ENCODE measurements at places on chromosomes 3 and 15.

DNA sequence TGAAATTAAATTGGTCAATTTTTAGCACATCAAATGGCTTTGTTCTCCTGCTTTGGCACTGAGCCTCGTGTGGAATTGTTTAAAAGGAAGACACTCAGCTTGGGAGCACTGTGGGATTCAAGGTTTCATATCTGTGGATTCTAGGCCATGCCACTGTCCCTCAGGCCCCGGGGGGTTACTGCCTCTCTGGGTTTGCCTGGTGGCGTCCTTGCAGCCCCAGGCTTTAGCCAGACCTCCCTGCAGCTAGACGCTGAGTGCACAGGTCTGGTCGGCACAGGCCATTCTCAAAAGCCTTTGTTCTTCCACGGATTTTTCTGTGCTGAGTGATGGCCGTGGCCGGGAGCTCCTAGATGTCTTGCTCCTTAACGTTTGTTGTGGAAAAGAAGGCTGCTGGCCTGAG lies 76.2 kb downstream of the CACNA2D3 start:
- no peak for DNase-seq

GRCh38 chr3:153903430-153903829 lies 217.8 kb upstream of the ARHGEF26 start:
- no peak for DNase-seq

DNA sequence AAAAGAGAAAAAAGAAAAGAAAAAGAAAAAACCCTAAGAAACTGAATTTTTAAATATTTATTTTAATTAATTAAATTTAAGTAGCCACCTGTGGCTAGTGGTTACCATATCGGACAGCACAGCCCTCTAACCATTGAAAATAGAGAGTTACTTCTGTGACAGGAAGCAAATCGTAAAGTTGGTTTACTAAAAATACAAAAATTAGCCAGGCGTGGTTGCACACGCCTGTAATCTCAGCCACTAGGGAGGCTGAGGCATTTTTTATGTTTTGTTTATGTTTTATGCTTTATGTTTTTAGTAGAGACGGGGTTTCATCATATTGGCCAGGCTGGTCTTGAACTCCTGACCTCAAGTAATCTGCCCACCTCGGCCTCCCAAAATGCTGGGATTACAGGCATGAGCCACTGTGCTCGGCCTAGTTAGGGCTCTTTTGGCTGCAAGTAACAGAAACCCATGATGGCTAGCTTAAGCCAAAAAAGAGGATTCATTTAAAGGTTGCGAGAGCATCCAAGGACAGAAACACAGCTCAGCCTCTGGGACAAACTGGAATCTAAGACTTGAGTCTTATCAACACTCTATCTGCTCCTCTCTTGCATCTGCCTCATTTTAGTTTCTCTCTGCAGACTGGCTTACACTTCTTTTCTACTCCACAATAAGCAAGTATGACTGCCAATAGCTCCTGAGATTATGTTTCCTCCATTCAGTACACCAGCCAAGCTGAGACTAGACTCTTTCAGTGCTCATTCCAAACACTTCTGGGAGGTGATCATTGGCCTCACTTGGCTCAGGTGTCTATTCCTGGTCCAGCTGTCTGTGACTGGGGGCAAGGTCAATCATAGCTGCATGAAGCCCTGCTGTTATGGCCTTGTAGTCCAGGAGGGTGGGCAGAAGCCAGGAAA lies 6.8 kb upstream of the SKIL start:
- DNase-seq, result no peak

DNA sequence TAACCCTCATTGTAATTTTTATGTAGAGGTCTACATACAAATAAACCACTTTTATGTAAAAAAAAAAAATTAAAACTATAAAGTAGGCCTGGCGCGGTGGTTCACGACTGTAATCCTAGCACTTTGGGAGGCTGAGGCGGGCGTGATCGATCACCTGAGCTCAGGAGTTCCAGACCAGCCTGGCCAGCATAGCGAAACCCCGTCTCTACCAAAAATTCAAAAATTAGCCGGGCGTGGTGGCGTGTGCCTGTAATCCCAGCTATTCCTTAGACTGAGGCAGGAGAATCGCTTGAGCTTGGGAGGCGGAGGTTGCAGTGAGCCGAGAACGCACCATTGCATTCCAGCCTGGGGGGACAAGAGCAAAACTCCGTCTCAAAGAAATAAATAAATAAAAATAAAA lies 766 bp upstream of the SLC12A6 start:
- no peak for DNase-seq

DNA sequence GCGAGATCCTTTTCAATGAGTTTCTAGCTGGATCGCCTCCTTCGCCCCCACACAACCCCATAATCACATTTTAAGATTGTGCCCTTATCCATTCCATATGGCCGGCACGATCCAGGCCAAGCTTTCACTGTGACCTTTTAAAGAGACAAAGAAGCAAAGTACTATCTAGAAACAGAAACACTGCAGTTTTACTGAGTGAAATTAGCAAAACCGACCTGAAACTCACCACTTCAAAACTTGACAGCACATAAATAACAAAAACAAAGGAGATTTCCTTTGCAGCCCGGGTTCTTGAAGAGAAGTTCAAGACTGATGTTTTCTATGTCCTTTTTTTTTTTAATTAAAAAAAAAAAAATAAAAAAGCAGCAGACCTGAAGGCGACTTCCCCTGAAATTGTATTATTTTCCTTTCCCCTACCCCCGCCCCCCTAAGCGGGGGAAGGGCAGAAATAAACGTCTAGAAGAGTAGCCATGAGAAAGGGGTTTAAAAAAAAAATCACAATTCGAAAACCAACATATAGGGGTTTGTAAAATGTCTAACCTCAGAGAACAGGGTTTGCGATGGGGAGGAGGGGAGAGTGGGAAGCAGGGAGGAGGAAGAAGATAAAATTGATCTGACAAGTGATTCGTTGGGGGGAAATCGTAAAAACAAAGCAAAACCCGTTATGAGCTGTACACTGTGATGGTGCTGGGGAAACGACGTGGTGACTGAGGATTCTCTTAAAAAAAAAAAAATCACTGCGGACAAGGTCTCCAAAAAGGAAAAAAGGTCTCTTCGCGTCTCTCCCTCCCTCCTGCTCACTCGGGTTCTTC lies 1.5 kb downstream of the SATB1 start:
- peak; percentile 64 for DNase-seq

DNA sequence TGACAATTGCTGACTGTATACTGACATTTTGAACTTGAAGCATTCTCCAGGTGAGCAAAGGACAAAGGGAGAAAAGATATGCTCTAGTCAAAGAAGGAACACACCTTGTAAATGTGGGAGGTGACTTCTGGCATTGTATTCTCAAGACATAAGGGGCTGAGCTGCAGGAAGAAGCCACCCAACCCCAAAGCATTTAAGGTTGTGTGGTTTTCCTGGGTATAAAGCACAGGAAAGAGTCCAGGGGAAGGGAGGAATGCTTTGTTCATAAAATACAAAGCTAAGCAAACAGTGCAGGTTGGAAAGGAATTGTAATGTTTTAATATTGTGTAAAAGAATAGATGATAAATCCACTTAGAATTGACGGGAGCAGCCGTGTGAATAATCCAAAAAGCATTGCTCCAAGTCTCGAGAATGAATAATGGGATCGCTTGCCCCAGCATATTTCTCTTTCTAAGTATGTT lies 102.4 kb upstream of the LRIG1 start:
- DNase-seq, result no peak

DNA sequence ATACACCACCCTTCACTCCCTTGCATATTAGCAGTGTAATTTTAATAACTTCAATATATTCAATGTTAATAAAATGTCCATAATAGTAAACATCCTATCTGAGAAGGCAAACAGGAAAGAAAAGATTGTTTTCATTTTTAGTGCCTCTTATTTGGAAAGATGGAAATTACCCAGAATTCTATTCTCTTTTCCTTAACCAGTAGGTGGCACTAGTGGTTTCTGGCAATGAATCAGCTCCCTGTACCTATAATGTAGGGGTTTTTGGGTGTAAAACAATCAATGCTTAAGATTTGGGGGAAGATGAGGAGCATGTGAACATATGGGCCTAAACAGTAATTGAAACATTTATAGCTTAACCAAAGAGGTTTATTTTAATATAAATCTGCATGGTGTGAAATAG lies 5.7 kb upstream of the SEMA6D start:
- DNase-seq, result peak; percentile 40

- DNase-seq, result no peak
These were observed 345.6 kb upstream of the THBS1 start for GRCh38 chr15:39235084-39235795.

DNA sequence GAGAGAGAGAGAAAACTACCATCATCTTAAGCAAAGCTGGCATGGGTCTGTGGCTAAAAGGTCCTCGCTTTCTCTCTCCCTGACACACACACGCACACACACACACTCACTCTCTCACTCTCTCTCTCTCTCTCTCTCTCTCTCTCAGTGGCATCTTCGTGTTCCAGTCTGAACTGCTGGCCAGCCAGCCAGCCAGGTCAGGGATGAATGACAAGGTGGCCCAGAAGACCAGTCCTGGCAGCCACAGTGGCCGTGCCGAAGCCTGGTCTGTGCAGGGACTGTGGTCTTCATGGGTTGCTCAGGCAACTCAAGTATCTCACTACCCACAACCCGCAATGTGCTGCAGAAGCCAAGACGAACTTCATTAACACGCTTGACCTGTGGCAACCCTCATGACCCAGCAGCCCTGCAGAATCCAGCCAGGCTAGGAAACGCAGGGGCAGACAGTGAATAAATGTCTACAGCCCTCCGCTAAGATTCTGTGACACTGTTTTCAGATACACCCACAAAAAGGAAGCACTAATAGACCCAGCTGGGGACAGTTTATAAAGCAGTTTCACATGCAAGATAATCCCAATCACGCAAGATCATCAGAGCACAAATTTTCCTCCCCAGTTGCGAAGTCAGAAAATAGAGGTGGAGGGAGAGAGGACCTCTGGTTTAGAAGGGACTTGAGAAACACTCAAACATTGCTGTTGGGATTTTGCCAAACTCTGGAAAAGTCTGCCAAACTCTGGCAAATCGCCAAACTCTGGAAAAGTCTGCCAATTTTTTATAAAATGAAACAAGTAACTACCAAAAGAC lies 66.4 kb downstream of the XXYLT1 start:
- DNase-seq, result peak; percentile 88

DNA sequence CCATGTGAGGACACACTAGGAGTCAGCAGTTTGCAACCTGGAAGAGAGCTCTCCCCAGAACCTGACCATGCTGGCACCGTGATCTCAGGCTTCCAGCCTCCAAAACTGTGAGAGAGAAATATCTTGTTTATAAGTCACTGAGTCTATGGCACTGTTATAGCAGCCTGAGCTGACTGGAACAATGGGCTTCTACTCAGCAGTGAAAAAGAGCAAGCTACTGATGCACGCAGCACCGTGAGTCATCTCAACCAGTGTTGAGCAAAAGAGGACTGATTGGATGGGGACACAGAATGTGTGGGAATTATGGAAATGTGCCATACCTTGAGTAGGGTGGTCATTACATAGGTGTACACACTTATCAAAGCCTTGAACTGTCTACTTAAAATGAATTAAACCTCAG lies 230.4 kb downstream of the PLCL2 start:
- peak; percentile 48 for DNase-seq

DNA sequence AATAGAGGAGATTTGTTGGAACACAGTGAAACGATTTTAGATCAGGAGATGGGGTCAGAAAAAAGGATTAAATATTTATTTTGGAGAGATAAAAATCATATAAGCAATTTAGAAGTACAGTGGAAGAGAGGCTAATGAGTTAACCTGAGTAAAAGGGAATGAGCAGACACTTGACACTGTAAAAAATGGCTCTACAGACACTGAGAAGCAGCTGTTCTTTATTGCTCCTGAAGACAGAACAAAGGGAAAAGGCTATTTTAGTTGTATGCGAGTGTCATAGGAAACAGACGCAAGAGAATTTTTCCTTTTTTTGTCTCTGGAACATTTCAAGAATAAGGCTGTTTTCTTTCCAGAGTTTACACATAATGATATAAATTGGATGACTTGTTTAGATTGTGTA lies 34.3 kb downstream of the ASTE1 start:
- no peak for DNase-seq

- no peak for DNase-seq
These were observed 4.8 kb upstream of the CDAN1 start for GRCh38 chr15:42741710-42742109.

- DNase-seq, result no peak
These were observed 23.3 kb downstream of the LRRC2 start for GRCh38 chr3:46542801-46543201.
